T-helper 1 cell (primary cell): ENCODE measurements at places on chromosomes 16 and 17.

GRCh38 chr17:14308965-14309879, 8.3 kb downstream of the HS3ST3B1 start:
- peak; percentile 88 for DNase-seq

- DNase-seq = no peak
These were observed 1.0 kb upstream of the YPEL3 start for GRCh38 chr16:30096862-30097563.

- DNase-seq = no peak
These were observed 19.2 kb downstream of the KDM8 start for GRCh38 chr16:27222249-27223225.

DNA sequence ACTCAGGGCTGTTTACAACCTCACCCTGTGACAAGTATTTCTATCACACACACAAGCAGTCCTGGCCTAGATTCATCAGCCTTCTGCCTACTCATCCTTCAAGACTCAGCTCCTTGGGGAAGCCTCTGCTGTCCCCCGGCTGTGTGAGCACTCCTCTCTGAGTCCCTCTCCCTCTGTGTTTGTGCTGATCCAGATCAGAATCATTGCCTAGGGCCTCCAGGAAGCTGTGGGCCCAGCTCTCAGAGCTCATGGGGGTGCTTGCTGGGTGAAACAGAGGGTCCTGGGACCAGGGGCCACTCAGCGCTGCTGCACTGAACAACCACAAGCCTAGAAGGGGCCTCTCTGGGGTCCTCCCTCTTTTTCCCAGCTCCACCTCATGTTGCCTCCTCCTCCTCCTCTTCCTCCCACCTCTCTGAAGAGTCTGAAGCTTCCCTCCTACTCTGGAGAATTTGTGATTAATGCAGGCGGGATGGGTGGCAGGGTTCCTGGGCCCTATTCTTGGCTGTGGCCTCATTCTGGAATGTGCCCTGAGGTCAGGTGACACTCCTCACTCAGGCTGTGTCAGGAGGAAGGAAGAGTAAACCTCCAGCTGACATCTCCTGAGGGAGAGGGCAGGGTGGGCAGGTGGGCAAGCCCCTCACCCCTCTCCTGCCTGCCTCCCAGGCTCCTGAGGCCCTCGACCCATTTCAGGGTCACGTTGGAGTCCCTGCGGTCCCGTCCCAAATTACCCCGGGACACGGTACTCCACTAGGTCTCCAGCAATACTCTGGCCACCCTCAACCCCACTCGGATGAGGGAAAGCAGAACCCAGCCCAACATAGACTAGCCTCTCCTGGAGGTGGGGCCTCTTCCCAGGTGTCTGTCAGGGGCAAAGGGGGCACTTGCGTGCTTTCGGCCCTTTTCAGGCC, 10.1 kb downstream of the WFIKKN2 start:
- no peak for DNase-seq

- no peak for DNase-seq
These were observed 11.0 kb upstream of the SEC14L1 start for GRCh38 chr17:77129568-77130301.

DNA sequence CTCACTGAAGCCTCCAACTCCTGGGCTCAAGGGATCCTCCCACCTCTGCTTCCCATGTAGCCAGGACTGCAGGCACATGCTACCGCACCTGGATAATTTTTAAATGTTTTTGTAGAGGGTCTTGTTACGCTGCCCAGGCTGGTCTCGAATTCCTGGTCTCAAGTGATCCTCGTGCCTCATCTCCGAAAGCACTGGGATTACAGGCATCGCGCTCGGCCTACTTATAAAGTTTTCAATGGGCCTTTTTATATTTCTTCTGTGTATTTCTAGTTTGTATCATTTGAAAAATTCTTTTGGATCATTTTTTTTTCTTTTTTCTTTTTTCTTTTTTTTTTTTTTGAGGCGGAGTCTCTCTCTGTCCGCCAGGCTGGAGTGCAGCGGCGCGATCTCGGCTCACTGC, 7.3 kb upstream of the TLCD3A start:
- no peak for DNase-seq

- DNase-seq = no peak
These were observed 32.7 kb downstream of the CDK5R1 start for GRCh38 chr17:32519228-32520103.

- DNase-seq = no peak
These were observed 3.2 kb upstream of the PABPN1L start for GRCh38 chr16:88869673-88869980.

DNA sequence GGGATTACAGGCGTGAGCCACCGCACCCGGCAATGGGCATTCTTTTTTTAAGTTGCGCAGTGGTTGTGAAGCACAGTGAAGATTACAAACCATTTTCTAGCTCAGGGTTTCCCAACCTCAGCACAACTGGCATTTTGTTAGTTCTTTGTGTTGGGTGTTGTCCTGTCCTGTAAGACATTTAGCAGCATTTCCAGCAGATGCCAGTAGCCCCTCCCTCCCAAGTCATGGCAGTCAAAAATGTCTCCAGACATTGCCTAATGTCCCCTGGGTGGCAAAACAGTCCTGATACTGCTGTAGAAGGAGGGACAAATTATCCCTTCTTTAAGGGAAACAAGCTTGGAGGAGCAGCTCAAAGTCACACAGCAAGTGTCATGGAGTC, 15.6 kb downstream of the PLK1 start:
- DNase-seq = no peak

GRCh38 chr17:3712811-3713463, 10.8 kb upstream of the HASPIN start:
- no peak for DNase-seq

- no peak for DNase-seq
These were observed 102.2 kb downstream of the HIC1 start for GRCh38 chr17:2157081-2157480.

- no peak for DNase-seq
These were observed 99.9 kb upstream of the CCL2 start for GRCh38 chr17:34154961-34155730.
